HCT116 (cell line): ENCODE measurements at places on chromosomes 3 and 15. TPM values are rescaled to one million over a fixed set of nuclear protein-coding genes. Genes with fewer than 3 reads are reported as not detected.
A peak's percentile ranks its signal among the peaks of the same experiment; 100 is the strongest.

CELSR3 gene
- total RNA-seq: 7.8 TPM

DNA sequence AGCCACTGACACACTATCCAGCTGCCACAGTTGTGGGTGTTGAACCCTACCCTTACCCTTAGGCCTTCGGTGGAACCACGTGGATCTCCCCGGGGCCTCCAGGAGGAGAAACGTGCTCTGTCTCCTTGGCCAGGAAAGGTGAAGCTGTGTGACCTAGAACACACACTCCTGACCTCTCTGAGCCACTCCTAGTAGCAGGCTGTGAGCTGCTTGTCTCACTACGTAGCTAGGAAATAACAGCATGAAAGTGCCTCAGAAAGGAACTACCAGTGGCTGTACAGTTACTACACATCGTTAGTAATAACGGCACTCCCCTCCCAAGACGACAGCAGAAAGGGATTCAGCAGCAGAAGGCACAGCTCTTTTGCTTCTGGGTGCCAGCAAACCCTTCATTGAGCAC, 36.2 kb upstream of the SLC6A6 start:
- DNase-seq: no peak

C3orf85 gene
- total RNA-seq: not detected

DNA sequence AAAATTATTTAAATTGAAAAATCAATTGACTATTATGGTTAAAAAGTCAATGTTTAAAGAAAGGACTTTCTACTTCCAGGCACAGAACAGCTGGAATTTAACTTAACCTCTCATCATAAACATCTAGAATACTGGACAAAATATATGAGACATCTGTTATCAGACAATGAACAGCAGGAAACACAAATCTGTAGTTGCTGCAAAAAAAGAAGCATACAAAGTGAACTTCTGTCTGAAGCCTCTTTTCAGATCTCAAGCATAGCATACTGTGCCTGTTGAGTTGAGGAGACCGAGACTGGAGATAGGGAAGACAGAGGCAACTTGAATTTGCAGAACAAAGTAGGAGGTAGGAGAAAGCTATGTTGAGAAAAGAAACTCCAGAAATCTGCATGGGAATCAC, 140.0 kb upstream of the CBLB start:
- DNase-seq: no peak

DNA sequence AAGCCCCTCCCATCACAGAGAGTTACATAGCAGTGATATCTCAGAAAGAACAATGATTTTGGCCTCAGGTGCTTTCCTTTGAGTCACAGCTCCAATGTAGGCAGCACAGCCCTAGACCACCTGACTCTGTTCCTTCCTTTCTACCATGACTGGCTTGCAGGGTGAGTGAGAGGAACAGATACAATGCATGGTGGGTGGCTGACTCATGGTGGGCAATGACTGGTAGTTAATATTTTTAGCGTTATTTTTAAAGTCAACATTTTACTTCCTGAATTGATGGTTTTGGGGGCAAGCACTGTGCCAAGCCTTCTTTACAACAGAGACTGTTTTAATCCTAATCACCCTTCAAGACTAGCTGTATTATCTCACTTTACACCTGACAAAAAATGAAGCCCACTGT, 32.8 kb upstream of the ST3GAL6 start:
- no peak for DNase-seq

- no peak for DNase-seq
Measured at GRCh38 chr3:107589454-107589853, 66.7 kb downstream of the BBX start.

GP9 gene
- total RNA-seq: not detected

GRCh38 chr3:27072810-27073651, 296.2 kb downstream of the NEK10 start:
- DNase-seq: no peak

- no peak for DNase-seq
Measured at GRCh38 chr3:190716211-190716610, 146.3 kb downstream of the GMNC start.

DNA sequence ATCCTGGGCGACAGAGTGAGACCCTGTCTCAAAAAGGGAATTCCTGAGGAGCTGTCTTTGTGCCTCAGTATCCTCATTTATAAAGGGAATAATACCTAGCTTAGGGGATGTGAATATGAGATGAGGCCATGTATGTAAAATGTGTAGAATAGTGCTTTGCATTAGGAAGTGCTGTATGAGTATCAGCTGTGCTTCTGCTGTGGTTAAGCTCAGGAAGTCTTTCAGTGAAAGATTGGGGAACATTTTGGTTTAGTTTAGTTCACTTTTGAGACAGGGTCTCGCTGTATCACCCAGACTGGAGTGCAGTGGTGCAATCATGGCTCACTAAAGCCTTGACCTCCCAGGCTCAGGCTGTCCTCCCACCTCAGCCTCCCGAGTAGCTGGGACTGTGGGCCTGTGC, 10.6 kb downstream of the THUMPD3 start:
- DNase-seq: no peak

DNA sequence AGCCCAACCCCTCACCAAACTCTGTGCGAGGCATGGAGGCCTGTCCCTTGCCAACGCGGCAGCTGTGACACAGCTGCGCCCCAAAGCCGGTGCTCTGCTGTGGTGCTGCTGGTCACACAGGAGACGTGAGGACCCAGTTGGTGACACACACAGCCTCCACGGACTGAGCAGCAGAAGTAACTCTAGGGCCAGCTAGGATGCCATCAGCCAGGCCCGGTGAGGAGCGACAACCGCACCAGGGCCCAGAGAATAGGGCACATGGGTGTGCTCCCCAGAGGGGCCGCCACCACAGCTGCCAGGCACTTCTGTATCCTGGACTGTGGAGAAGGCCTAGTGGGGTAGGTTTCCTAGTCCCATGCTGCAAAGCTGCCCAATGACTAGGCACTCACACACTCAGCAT, 10.7 kb downstream of the ZXDC start:
- DNase-seq: no peak

SLC28A2 gene
- total RNA-seq: not detected

DNA sequence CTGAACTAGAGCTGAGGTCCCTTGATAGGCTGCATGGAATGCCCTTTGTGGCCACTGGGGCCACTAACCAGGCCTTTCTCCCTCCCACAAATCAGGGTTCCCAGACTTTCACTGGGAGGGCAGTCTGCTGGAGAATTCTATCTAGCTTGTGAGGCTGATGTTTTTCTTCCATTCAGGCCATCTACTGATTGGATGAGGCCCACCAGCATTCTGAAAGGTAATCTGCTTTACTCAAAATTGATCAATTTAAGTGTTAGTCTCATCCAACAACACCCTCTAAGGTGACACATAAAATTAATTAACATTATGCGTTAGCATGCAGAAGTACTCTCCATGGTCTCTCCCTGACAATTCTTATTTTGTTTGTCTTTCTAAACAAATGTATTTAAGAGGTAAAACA, 80.5 kb downstream of the RTP4 start:
- no peak for DNase-seq

DNA sequence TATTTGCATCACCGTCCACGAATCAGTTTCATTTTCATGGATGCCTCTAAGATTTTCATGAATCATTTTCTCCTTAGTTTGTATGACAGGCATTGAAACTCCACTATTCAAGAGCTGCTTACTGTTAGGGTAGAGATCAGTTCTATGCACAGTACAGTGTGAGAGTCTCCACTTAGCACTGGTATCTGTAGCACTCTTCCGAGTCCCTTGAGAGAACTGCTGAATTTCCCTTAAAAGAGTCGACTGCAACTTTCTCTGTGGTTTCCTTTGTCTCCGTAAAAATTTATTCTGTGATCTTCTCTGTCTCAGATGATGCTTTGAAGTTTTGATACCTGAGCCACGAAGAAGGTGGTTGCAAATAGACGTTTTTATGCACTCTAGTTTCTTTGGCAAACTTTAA, 14.8 kb downstream of the GTPBP8 start:
- no peak for DNase-seq

ATP2B2 gene
- total RNA-seq: not detected

- no peak for DNase-seq
Measured at GRCh38 chr3:2468816-2469215, 370.1 kb downstream of the CNTN4 start.

GRCh38 chr3:28597452-28597851, 248.8 kb upstream of the AZI2 start:
- no peak for DNase-seq

- DNase-seq: no peak
Measured at GRCh38 chr3:58837141-58837843, 170.7 kb upstream of the FAM3D start.

- DNase-seq: no peak
Measured at GRCh38 chr15:91961357-91961756, 107.8 kb downstream of the SLCO3A1 start.

DNA sequence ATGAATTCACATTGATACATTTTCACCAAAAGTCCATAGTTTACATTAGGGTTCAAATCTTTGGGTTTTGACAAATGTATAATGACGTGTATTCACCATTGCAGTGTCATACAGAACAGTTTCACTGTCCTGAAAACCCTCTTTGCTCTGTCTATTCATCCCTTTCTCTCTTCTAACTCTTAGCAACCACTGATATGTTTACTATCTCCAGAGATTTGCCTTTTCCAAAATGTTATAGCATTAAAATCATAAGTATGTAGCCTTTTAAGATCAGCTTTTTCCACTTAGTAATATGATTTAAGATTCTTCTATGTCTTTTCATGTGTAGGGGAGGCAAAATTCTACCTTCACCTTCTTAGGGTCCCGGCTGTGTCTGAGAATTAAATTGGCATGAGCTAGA, 203.8 kb downstream of the TPRG1 start:
- DNase-seq: no peak

NECTIN3 gene
- total RNA-seq: 93.6 TPM

C3orf22 gene
- not detected for total RNA-seq

DNA sequence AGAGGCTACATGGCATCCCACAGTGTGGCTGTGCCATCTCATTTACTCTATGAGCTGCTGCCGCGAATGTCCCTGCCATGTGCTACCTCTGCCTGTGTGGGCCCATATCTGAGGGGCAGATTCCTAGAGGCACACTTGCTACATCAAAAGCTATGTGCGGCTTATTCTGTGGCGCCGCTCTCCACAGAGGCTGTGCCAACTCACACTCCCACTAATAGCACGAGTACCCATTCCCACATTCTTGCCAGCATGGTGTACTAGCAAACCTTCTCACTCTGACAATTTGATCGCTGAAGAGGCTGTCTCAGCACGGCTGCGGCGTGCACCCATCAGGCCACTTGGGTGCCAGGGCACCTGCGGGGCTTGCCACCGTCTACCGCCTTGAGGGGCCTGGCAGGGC, 31.2 kb upstream of the MUSTN1 start:
- DNase-seq: no peak

DNA sequence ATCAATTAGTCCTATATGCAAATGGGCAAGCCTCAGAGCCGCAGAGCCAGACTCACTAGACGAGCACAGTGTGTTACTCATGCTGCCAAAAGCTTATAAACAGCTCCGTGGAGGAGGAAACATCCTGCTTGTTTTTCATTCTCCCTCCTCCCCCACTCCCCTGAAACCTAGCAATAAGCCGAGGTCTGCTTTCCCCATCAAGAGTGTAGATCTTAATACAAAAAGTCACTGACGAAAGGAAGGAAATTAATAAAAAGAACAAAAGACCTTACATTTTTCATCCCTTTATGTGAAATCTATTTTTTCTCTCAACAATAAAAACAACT, 88.5 kb downstream of the XXYLT1 start:
- no peak for DNase-seq

GRCh38 chr15:58203537-58203936, 65.4 kb downstream of the AQP9 start:
- no peak for DNase-seq

DNA sequence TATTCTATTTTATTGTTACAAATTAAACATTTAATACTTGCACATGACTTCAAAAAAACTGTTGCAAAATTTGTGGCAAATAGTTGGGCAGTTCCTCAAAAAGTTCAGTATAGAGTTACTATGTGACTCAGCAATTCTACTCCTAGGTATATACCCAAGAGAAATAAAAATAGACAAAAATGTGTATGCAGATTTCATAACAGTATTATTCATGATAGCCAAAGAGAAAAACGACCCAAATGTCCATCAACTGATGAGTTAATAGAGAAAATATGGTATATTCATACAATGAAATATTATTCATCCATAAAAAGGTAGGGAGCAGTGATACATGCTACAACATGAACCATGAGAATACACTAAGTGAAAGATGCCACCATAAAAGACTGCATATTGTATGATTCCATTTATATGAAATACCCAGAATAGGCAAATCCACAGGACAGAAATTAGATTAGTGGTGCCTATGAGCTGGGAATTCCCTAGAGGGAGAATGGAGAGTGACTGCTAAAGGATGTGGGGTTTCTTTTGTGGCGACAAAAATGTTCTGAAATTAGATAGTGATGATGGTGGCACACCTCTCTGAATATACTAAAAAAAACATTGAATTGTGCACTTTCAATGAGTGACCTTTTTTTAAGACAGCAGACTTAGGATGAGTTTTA, 31.6 kb upstream of the CLASP2 start:
- no peak for DNase-seq

PLIN1 gene
- 0.32 TPM for total RNA-seq

DNA sequence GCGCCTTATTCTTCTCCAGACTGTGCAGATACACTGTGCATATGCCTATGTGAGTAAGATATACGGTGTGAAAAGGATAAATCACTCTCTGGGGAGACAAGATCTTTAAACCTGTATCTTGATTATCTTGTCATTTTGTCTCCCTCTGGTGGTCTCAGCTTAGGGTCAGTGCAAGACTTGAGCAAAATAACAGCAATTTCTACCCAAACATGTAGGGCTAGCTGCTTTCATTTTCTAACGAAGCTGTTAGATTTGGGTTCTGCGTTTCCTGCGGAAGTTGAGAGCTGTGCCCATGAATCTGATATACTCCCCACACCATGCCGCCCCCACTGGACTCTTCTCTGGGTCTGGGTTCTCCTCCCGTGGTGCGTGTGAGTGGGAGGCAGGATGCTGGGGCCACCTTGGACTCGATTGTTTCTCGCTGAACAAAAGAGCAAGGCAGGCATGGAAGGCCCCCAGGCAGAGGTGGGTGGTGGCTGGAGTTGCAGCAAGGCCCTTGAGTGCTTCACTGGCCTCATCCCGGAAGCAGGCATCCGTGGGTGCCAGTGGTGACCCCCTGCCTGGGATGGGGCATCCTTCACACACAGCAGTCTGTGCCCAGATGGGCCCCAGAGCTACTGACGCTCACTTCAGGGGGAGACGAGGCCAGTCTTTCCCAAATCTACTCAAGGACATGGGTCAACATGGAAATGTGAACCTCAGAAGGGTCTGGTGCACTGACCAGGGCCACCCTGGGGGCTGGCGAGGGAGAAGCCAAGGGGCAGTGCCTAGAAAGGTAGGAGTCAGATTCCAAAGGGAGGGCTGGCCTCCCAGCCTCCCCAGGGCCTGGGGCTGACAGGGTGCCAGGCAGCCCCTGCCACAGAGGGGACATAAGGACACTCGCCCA, 179.6 kb downstream of the NSMCE3 start:
- no peak for DNase-seq

AHSG gene
- 1.6 TPM for total RNA-seq

GRCh38 chr15:99961011-99961441, 227.8 kb upstream of the LYSMD4 start:
- DNase-seq: peak; percentile 51

DNA sequence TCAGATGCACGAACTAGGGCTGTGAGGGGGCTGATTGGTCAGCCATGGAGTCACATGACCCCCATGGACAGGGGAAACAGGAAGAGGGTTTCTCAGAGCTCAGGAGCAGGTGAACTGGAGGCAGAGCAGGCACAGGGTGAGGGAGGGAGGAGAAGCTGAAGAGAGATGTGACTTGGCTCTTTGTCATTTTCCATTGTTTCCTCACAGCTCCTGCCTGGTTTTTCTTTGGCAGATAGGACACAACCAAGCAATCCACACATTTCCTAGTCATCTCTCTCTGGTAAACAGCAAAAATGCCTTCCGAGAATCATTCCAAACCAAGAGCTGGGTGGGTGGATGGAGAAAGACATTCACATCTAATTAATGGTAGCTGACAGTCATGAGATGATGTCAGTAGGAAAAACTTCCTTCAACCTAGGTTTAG, 43.4 kb upstream of the LMCD1 start:
- no peak for DNase-seq
